ENCODE measurements at places on chromosomes 11 and 22.

GRCh38 chr11:6626971-6627761 lies 7.9 kb upstream of the TPP1 start:
- no peak for DNase-seq

GRCh38 chr22:44970291-44970690 lies 39.5 kb downstream of the PHF21B start:
- no peak for DNase-seq

DNA sequence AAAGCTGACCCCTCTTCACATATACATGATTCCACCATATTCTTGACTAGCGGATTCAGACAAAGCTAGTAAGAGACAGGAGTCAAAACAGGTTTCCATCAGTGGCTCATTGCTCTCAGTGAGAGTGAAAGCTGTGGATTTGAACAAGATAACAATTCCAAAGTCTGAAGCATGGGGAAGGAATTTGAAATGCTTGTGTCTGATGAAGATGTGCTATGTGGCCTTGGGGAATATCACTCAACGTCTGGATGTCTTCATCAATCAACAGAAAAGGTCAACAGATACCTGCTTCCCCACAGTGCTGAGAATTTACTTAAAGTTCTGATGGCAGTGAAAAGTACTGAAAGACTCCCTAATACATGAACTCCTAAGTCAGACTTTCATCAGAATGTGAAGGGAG lies 46.9 kb upstream of the SESN3 start:
- no peak for DNase-seq

GRCh38 chr22:21818487-21819182 lies 48.8 kb downstream of the MAPK1 start:
- no peak for DNase-seq

- DNase-seq = no peak
Measured at GRCh38 chr11:131880976-131881375, 510.6 kb downstream of the NTM start.

- no peak for DNase-seq
Measured at GRCh38 chr11:1618231-1618630, 3.7 kb downstream of the KRTAP5-4 start.

DNA sequence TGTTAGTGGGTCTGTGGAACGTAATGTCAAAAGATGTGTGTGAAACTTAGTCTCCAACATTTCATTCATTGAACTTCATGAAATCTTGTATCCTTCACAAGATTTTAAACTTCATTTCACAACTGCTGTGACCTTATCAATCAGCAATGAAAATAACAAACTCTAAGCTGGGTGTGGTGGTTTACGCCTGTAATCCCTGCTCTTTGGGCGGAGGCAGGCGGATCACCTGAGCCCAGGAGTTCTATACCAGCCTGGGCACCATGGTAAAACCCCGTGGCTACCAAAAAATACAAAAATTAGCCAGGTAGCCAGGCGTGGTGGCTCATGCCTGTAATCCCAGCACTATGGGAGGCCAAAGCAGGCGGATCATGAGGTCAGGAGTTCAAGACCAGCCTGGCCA lies 5.1 kb downstream of the CHKA start:
- no peak for DNase-seq

GRCh38 chr11:111450480-111451320 lies 61.5 kb downstream of the BTG4 start:
- DNase-seq = no peak

- no peak for DNase-seq
Measured at GRCh38 chr22:47067321-47067890, 305.0 kb downstream of the TBC1D22A start.

DNA sequence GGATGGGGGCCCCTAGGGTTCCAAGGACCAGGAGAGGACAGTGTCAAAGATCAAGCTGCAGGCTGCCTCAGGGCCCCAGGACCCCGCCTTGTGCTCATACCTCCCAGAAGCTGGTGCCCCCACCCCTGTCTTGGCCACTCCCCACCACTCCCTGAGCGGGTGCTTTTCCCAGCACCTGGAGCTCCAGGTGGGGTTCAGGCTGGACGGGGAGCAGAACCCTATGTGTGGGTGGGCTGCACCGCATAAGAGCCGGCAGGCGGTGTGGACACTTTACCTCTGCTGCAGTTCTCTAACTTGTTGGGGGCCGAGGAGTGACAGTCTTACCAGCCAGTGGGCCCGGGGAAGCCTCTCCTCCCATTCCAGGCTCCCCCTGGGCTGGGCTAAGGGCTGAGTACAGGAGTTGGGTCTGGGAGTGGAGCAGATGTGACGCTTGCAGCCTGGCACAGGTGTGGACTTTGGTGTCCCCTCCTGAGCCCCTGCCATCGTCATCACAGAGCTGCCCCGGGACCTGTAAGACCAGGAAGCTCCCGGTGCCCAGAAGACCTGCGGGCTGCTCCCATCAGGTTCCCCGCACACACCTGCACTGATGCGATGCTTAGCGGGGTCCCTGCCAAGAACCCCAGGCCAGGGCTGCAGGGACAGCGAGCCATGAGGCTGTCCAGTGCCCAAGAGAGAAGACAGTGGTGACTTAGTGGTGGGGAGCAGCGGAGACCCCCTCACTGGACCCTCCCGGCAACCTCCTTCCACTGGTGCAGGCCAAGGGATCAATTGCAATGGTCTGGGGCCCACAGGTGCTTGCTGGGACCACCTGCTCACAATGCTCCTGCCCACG lies 674.5 kb downstream of the BRD1 start:
- DNase-seq = no peak

DNA sequence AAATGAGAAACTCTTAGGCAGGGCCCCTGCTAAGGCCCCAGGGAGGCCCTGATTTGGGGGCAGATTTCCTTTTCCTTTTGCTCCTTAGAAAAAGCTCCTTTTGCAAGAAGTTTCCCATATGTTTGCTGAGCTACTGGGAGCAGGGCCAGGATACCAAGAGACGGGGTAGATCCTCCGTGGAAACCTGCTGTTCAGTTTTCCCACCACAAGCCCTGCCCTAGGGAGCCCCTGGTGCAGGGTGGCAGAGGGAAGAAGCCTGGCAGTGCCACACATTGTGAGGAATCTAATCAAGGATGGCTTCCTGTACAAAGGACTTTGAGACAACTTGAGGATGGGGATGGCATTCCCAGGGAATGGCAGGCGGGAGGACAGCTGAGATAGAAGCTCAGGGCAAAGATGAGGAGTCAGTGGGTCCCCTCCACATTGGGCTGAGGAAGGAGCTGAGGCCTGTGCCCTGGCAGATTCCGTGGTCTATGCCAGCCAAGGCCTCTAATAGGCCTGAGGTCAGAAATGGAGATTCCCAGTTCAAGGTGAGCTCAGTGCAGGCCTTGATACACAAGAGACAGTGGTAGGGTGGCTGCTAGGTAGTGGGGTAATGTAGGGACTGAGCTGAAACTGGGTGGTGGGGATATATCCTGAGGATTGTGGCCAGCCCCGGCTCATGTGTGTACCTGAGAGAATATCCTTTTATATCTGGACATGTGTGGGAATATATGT lies 15.0 kb downstream of the TUB start:
- DNase-seq = no peak

DNA sequence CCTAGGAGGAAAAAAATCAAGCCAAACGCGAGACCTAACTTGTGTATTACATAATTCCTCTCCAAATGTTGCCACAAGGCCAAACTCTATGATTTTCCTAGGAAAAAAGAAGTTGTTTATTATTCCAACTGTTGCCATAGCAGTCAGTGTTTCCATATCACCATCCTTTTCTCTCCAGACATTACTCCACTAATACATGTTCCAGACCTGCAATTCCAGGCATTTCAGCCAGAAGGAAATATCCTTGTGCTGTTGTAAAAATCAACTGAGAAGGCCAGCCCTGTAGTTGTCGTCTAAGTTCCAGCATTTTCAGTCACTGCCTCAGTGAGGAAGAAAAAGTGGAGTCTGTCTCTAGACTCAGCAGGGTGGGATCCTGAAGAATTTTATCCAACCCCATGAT lies 33.1 kb upstream of the PAMR1 start:
- no peak for DNase-seq

GRCh38 chr11:34149274-34149673 lies 43.8 kb downstream of the NAT10 start:
- no peak for DNase-seq

GRCh38 chr11:18700872-18701271 lies 2.3 kb downstream of the TMEM86A start:
- no peak for DNase-seq

DNA sequence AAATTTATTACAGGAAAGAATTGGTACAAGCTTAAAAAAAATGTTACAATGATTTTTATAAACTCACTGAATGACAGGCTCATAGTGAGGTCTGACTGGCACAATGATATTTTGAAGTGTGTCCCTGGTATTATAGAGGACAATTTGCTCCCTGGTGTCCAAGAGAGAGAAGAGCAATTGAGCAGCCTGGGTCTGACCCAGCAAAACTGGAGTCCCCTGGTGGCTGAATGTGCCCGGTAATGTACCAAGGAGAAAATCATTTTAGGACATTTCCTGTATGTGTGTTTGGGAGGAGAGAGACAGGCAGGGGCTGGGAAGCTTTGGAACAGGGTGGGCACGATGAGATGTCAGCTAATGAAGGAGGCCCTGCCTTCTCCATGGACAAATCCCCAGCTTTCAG lies 125.3 kb downstream of the APOL5 start:
- DNase-seq = no peak

DNA sequence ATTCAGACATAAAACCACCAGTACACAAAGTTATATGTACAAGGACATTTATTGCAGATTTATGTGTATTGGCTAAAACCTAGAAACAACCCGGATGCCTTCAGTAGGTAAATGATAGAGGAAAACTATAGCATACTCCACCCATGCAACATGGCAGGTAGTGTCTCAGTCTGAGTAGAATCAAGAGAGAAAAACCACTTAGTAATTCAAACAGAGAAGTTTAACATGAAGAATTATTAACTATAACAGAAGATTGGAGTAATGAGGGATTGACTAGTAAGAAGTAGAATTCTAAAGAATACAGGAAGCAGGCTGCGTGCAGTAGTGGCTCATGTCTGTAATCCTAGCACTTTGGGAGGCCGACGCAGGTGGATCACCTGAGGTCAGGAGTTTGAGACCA lies 16.2 kb upstream of the SPTY2D1 start:
- DNase-seq = no peak

DNA sequence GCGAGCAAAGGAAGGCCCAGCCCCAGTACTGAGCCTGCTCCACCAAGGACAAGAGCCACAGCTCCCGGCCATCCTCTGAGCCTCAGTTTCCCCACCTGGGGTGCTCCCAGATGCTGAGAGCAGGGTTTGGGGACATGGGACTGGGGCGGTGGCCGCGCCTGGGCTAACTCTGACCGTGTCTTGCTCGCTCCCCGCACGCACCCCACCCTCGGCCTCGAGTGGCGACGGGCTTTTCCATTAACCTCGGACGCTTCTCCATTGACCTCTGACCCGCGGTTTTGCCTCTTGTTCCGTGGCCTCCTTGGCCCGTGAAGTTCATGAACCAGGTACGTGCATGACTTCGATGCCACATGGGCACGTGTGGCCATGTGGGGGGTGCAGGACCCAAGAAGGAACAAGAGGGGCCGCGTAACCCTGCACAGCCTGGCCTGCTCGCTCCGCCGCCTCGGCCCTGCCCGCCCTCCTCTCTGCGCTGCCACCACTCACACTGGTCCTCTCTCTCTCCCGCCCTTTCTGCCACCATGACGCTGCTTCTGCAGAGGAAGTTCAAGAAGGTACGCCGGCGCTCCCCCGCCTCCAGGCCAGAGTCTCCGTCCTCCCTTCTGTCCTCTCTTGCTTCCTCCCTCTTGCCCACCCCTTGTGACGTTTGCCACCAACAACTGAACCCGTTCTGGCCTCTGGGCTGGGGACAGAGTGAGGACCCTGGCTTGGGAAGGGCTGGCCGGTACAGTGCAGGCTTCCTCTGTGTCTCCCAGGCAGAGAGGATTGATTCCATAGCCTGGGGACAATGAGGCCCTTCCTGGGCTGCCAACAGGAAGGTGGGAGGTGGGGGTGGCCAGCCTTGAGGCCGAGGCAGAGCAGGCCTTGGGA lies 6.9 kb downstream of the TNNT3 start:
- no peak for DNase-seq

Measured in activated CD4-positive, alpha-beta T cell treated with anti-CD3 and anti-CD28 coated beads, Interleukin-2, amount 50 U/mL, for 1 hour (primary cell).